ENCODE measurements at places on chromosomes 1 and 21.

GRCh38 chr1:90273241-90273774 is 278.4 kb downstream of the ZNF326 start:
- no peak for DNase-seq

DNA sequence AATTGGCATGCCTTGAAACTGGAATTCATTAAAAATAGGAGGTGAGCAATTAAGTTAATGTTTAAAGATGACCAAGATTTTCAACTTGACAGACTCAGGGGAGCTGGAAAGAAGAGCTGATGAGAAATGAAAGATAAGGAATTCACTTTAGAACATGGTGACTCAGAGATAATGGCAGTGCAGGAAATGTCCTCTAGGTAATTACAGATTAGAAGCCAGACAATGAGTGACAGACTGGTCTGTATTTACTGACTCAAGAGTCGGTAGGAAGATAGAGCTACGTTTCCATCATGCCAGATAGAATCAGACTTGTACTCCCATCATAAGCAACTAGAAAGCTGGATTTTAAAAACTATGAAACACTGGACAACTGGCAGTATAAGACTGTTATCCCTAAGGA is 151.6 kb downstream of the AJAP1 start:
- DNase-seq: no peak

DNA sequence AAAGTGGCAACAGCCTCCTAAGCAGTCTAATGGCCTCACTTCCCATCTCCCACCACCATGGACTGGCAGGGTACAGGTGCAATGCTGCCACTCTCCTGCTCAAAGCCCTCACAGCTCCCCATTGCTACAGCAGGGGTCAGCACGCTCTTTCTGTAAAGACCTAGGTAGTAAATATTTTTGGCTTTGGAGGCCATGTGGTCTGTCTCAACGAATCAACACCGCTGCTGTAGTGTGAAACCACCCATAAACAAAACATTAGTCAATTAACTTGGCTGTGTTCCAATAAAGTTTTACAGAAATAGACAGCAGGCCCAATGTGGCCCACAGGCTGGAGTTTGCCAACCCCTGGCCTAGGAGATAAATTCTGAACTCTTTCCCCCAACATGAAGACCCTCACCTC is 44.6 kb upstream of the TMEM125 start:
- no peak for DNase-seq

DNA sequence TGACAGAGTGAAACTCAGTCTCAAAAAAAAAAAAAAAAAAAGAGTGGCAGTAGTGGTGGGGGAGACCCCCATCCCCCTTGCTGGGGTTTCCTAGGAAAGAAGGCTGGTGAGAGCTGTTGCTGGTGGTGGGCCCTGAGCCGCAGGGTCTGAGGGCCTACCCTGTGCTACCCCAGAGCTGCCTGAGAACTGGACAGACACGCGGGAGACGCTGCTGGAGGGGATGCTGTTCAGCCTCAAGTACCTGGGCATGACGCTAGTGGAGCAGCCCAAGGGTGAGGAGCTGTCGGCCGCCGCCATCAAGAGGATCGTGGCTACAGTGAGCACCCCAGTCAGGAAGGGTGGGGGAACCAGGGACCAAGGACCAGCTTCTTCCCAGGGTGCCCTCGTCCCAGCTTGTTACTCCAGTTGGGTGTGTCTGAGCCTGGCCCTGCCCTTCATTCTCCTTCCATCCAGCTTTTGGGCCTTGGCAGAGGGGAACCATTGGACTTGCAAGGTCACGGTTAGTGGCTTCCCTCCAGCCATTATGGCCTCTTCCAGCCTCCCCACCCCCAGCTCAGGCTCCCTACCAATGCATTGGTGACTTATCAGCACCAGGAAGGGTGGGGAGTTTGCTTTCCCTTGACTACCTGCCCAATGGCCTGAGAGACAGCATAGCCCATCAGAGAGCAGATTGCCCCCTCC is 10.5 kb downstream of the LDLRAP1 start:
- DNase-seq: no peak

DNA sequence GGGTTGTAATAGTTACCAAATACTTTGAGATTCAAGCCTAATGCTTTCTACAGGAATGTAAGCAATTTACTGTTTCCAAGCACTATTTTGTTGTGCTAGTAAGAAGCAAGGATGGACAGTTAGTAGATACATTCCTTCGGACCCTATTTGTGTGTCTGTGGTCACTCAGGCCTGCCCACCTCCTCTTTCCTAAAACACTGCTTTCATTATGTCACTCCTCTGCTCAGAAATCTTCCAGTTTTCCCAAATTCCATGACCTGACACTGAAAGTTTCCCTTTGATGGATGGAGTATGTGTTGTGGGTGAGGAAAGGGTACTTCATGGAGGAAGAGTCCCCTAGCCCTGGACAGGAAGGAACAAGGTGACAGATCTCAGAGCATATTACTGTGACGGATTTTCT is 141.1 kb downstream of the DISP1 start:
- DNase-seq: no peak

GRCh38 chr1:98849969-98850636 is 154.6 kb downstream of the PLPPR5 start:
- no peak for DNase-seq

DNA sequence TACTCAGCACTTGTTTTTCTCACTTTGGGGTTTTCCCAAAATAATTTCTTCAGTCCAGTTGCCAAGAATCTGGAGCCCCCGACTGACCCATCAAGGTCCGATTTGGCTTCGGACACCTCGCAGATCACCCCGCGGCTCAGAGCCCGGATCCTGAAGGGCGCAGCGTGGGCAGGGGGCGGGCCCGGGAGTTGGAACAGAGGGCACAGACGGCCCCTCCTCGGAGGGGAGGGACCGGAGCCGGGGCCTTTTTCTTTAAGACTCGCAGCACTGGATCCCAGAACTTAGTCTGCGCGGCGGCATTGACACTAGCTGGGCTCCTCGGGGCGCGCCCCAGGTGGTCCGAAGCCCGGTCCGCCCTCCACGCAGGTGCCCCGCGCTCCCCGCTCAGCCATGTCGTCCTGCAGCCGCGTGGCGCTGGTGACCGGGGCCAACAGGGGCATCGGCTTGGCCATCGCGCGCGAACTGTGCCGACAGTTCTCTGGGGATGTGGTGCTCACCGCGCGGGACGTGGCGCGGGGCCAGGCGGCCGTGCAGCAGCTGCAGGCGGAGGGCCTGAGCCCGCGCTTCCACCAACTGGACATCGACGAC is at the start of gene CBR3:
Gene CBR3 (plus strand): TSS at position 277 of the 588 bp plus-strand sequence. CDS start 114 bp downstream, at position 391.
- DNase-seq: peak; percentile 45

- no peak for DNase-seq
Observed at GRCh38 chr1:28845786-28846543, 34.0 kb downstream of the OPRD1 start.

GRCh38 chr1:240004086-240004749 is 87.5 kb upstream of the FMN2 start:
- DNase-seq: no peak

Measured in stimulated activated CD4-positive, alpha-beta T cell treated with anti-CD3 and anti-CD28 coated beads, Interleukin-1b, Interleukin-23, amount 100 ng/mL, for 24 hours (primary cell).